GM20000 (cell line): ENCODE measurements at places on chromosomes 6 and 20.

- no peak for DNase-seq
Measured at GRCh38 chr6:139430899-139431601, 56.6 kb upstream of the CITED2 start.

DNA sequence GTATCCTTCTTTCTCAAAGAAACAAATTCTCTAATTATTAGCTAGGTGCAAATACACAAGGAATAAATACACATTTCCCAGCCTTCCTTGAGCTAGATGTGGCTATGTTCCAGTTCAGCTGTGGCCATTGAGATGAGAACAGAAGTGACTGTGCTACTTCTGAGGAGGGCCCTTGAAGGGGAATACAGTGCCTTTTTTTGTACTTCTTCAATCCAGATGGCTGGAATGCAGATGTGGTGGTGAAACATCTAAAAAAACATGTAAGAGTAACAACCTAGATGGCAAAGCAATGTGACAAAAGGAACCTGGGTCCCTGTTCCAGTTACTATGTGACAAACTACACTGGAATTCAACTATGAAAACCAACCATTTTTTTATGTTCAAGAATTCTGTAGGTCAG lies 115.4 kb upstream of the DST start:
- no peak for DNase-seq

DNA sequence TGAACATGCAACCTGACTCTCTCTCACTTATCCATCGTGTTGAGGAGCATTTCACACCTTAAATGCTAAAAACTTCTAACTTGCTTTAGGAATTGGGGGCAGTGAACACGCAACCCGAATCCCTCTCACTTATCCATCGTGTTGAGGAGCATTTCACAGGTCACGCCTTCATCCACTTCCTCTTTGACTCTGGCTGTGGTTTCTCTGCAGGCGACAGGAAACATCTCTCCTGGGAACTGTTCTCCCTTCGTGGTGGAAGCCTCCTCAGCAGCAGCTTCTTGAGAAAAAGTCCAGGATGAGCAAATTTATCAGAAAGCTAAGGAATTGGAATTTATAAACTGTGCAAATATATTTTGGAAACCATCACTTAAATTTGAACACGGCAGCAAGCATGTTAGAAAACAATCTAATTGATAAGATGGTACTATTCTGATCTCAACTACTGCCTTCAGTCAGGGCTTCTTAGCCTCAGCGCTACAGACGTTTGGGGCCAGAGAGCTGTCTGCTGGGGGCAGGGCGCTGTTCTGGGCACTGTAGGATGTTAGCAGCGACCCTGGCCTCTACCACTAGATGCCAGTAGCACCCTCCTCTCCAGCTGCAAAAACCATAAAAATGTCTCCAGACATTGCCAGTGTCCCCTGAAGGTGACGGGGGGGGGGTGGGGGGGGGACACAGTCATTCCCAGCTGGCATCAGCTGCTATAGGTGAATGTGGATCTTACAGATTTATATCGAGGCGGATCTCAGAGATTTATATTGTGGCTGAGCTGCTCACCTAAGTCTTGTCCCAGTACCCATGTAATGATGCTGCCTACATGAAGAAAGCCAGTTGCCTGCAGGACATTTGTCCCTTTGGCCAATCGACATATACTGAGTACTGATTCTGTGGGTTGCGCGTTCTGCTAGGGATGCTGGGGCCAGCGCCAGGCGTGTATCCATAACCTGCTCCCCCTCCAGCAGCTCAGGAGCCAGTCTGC lies 26.2 kb downstream of the CTCFL start:
- DNase-seq: no peak

GRCh38 chr20:15582146-15582760 lies 991.0 kb downstream of the KIF16B start:
- no peak for DNase-seq

- DNase-seq: no peak
Measured at GRCh38 chr6:24460966-24461365, 28.4 kb downstream of the GPLD1 start.

DNA sequence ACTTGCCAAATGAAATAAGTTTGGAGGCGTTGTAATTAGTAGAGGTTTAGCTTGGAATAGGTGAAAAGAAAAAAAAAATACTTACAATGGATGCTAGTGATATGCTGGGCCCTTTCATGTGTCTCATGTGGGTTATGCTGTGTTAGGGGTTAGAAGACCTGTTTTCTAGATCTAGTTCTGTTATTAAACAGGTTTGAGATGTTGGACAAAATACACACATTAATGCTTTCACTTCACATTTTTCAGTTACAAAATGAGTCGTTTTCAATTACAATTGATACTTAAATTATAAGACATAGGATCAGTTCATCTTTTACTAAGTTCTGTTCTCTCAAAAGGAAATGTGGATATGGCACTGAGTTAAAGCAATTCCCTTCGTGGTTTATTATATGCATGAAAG lies 509.8 kb downstream of the EPM2A start:
- no peak for DNase-seq

- DNase-seq: no peak
Measured at GRCh38 chr6:148543540-148543939, 200.9 kb downstream of the SASH1 start.

- DNase-seq: no peak
Measured at GRCh38 chr20:37574199-37574890, 46.7 kb upstream of the BLCAP start.

GRCh38 chr20:19407196-19407595 lies 194.8 kb downstream of the SLC24A3 start:
- no peak for DNase-seq

- DNase-seq: no peak
Measured at GRCh38 chr20:57047281-57048026, 219.0 kb downstream of the BMP7 start.

- DNase-seq: no peak
Measured at GRCh38 chr20:19456595-19457395, 244.4 kb downstream of the SLC24A3 start.

DNA sequence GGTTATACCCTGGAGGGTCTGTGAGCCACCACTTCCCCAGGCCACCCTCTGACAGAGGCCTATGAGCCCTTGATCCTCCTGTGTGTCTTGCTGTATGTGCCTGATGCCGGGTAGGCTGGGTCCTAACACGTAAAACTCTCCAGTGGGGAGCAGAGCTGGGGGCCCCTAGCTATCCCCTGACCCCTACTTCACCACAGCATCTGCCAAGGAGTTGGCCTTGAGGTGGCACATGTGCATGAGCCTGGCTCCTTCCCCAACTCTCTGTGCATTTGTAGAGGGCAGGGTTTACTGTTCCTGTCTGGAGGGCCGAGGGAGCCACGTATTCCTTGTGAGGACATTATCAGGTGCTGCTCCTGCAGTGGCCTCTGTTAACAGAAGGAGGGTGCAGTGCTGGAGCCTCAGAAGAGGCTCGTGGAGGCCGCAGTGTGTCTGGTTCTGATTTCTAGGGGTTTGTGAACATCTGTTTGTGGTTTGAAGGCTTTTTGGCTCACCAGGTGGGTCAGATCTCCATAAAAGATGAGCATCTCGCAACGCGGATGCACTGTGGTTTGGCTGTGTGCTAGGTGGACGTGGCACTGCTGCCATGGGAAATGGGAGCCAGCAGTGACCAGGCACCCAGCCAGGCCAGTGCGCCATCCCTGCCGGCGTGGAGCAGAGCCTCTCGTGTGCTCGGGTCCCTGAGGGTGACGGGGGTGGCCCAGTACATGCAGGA lies 152.1 kb downstream of the DTNBP1 start:
- DNase-seq: no peak

DNA sequence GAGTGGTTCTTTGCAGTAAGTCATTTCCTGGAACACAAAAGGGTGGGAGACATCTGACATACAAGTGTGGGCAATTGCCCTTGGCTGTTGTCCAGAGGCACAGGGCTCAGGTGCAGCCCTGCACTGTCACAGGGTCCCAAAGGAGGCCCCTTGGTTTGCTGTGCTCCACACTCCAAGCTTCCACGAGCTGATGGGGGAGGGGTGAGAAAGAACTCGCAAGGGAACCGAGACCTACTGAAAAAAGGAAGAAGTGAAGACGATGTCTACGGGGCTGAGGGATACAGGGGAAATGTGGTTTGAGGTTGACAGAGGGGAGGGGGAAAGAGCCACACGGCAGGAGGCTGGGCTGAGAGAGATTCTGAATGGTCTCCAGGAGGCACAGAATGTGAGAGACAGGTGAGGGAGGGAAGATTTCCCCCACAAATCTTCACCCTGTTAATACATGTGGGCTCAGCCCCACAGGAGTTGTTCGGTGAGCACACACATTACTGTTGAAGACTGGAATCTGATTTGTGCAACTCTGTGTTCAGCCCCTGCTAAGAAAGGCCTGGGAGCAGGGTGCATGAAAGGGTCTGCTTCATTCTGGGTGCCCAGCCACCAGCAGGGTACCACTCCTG lies 123.4 kb downstream of the LY86 start:
- DNase-seq: peak; percentile 34

DNA sequence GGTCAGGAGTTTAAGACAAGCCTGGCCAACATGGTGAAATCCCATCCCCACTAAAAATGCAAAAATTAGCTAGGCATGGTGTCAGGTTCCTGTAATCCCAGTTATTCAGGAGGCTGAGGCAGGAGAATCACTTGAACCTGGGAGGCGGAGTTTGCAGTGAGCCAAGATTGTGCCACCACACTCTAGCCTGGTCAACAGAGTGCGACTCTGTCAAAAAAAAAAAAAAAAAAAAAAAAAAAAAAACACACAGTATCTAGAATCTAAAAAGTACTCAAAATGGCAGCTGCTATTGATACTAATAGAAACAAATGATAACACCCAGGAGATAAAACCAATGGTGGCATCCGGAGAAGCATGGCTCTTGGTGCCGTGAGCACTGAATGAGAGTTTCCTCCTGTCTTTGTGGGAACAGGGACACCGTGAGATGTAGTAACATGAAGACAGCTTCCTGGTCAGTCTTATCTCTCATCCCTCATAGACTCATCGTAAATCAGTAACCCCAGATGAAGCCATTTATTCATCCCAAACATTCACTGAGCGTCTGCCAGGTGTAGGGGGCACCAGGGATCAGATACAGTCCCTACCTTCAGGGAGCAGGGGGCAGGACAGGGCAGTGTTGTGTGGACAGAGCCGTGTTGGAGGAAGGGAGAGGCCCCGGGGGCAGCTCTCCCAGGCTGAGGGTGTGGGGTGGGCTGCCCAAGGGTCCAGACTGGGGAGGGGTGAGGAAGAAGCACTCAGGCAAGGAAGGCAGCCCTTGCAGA lies 66.1 kb downstream of the SYNJ2 start:
- DNase-seq: no peak

DNA sequence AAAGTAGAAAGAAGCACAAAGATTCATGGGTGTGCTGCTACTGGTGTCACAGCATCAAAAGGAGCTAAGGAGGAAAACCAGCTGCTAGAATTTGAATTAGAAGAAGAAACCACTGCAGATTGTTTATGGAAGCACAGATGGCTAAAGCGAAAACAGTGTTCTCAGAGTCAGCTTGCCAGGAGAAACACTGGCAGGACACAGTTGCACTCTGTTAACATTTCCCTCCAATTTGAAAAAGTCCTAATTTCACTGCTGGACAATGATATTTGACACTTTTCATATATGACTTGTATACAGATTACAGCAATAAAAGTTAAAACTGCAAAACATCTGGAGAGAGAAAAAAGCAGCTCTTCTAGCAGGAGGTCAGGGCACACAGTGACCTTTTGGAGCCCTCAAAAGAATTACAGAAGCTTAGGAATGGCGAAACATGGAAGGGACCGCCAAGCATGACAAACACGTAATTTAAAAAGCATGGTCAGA lies 314.5 kb downstream of the COL12A1 start:
- no peak for DNase-seq

DNA sequence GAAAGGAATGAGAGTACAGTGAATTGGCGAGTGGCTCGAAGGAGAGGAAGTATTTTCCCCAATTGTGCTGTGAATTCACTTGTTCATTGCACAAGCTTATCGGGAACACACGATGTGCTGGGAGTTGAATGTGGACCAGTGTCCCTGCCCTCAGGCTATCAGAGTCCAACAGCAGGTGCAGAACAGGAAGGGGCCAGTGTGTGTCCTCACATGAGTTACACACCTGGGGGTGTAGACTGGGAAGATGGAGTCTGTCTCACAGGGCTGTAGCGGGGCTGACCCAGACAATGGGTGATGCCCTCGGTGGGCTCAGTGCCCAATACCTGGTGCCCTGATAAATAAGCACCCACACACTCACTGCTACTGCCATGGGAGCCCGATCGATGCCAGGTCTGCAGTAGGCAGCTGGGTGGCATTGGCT lies 14.4 kb downstream of the DUSP22 start:
- DNase-seq: no peak

- no peak for DNase-seq
Measured at GRCh38 chr6:117601811-117602150, 530 bp downstream of the GOPC start.

GRCh38 chr6:144475411-144475810 lies 190.3 kb downstream of the UTRN start:
- DNase-seq: no peak

- no peak for DNase-seq
Measured at GRCh38 chr6:85390105-85390728, 59.7 kb upstream of the NT5E start.

- DNase-seq: no peak
Measured at GRCh38 chr6:32895006-32895345, 41.0 kb downstream of the PSMB9 start.

DNA sequence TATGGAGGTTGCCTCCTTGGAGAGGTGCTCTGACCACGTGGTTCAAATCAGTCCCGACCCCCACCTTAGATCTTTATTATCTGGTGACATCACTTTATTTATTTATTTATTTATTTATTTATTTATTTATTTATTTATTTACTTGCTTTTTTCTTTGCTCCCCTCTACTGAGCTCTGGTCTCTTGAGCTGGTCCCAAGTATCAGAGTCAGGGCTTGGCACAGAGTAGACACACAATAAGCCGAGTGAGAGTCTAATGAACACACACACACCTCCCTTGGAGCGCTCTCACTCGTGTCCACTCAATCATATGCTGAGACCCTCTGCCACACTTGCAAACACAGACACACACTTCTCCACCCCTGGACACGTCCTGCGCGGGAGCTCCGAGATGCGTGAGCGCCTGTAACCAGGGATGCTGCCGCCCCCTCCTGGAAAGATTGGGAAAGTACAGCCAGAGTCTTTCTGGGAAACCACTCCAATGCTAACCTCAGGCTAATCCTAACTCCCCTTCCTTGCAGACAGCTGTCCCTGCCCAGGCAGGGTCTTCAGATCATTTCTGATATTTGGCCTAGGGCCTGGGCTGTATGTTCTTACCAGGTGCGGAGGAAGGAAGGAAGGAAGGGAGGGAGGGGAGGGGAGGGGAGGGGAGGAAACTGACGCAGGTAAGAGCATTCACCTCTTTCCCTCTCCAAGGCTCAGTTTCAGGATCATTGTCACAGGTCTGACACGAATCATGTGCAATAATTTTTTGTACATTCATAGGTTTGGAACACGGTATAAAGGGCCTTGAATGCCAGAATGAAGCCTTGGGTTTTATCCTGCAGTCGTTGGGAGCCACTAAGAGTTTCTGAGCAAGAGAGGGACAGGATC lies 70.9 kb downstream of the STK35 start:
- peak; percentile 79 for DNase-seq
